ENCODE measurements at places on chromosomes 7 and 10. TPM values are rescaled to one million over a fixed set of nuclear protein-coding genes. Genes with fewer than 3 reads are reported as not detected.

Gene CYP3A4
- 3,180 TPM for total RNA-seq

- no peak overlapping the region for H3K27ac ChIP-seq
- H3K27me3 ChIP-seq, result no peaks in the 10 kb centered on the region
- DNase-seq, result no peak
- no peak overlapping the region for H3K4me3 ChIP-seq
- H3K4me1 ChIP-seq, result no peaks in the 10 kb centered on the region
- no peaks in the 10 kb centered on the region for H3K36me3 ChIP-seq
Observed at GRCh38 chr10:23405540-23405939, 33.3 kb upstream of the OTUD1 start.

GRCh38 chr7:148698007-148698396 is 701 bp upstream of the CUL1 start:
- no peaks in the 10 kb centered on the region for H3K4me1 ChIP-seq
- peak overlapping the region; percentile 96 for H3K4me3 ChIP-seq
- no peak for DNase-seq

GRCh38 chr7:4023502-4023901 is 658.6 kb upstream of the FOXK1 start:
- no peaks in the 10 kb centered on the region for H3K36me3 ChIP-seq
- no peak overlapping the region for H3K27ac ChIP-seq
- no peaks in the 10 kb centered on the region for H3K4me1 ChIP-seq

DNA sequence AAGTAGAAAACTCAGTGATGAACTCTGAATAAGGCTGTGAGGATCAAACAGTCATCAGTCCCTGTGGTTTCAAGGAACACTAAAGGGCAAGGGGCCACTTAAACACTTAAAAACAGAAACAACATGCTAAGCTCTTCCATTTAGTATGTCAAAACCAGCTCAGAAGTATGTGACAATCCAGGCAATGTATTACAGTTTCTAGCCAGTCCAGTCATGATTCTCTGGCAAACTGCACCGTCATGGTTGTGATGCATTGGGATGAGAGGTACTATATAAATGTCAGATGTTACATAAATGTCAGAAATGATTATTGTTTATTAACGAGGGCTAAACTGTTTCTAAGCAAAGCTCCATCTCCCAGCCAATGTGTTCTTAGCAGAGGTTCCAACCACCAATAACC is 4.7 kb upstream of the CREB5 start:
- H3K4me1 ChIP-seq, result peaks cover 17% of the 10 kb centered on the region
- DNase-seq, result no peak
- no peaks in the 10 kb centered on the region for H3K36me3 ChIP-seq
- H3K4me3 ChIP-seq, result no peak overlapping the region
- H3K27me3 ChIP-seq, result no peaks in the 10 kb centered on the region

Gene RPS24
- total RNA-seq, result 1,109 TPM

GRCh38 chr7:584122-584465 is 64.4 kb upstream of the PDGFA start:
- no peaks in the 10 kb centered on the region for H3K36me3 ChIP-seq
- no peak overlapping the region for H3K27ac ChIP-seq
- DNase-seq, result peak; percentile 81
- no peaks in the 10 kb centered on the region for H3K4me1 ChIP-seq
- peak overlapping the region; percentile 24 for H3K4me3 ChIP-seq
- H3K27me3 ChIP-seq, result no peaks in the 10 kb centered on the region

DNA sequence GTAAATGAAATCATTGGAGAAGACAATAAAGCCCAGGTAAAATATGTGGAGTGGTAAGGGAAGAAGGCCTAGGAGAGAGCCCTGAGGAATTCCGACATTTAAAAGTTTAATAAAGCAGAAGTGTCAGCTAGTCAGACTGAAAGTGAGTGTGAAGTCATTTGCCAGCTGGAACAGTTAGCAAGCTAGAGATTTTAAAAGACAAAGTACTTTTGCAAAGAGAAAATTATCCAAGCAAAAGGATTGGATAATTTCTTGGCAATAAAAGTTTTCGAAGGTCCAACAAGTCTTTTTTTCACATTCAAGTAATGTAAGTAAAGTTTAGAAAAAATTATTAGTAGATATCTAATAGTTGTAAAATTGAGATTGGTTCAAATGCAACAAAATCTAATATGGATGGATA is 27.1 kb upstream of the SEMA3C start:
- H3K27ac ChIP-seq, result no peak overlapping the region
- no peaks in the 10 kb centered on the region for H3K27me3 ChIP-seq
- H3K36me3 ChIP-seq, result no peaks in the 10 kb centered on the region
- DNase-seq, result no peak
- H3K4me3 ChIP-seq, result no peak overlapping the region

GRCh38 chr10:11721806-11722205 is 20.4 kb upstream of the ECHDC3 start:
- H3K4me3 ChIP-seq, result no peak overlapping the region
- no peak for DNase-seq
- no peaks in the 10 kb centered on the region for H3K4me1 ChIP-seq
- H3K27me3 ChIP-seq, result no peaks in the 10 kb centered on the region

GRCh38 chr10:83283151-83283550 is 856.2 kb upstream of the GHITM start:
- DNase-seq, result no peak
- no peak overlapping the region for H3K27ac ChIP-seq
- no peaks in the 10 kb centered on the region for H3K4me1 ChIP-seq
- no peaks in the 10 kb centered on the region for H3K36me3 ChIP-seq

- H3K27ac ChIP-seq, result no peak overlapping the region
- DNase-seq, result no peak
Observed at GRCh38 chr7:44284881-44285541, 40.4 kb downstream of the CAMK2B start.

Gene WEE2
- not detected for total RNA-seq

GRCh38 chr10:11424456-11425295 is 186.8 kb downstream of the USP6NL start:
- H3K27me3 ChIP-seq, result no peaks in the 10 kb centered on the region
- no peaks in the 10 kb centered on the region for H3K4me1 ChIP-seq
- no peak overlapping the region for H3K27ac ChIP-seq

GRCh38 chr10:99344715-99345114 is 15.6 kb downstream of the CNNM1 start:
- H3K27me3 ChIP-seq, result no peaks in the 10 kb centered on the region
- H3K36me3 ChIP-seq, result no peaks in the 10 kb centered on the region
- no peaks in the 10 kb centered on the region for H3K4me1 ChIP-seq
- H3K27ac ChIP-seq, result no peak overlapping the region

GRCh38 chr7:320297-320696 is 30.3 kb downstream of the FOXL3 start:
- DNase-seq, result no peak
- peaks cover 5% of the 10 kb centered on the region for H3K4me1 ChIP-seq
- no peaks in the 10 kb centered on the region for H3K27me3 ChIP-seq
- H3K36me3 ChIP-seq, result no peaks in the 10 kb centered on the region
- peak overlapping the region; percentile 88 for H3K27ac ChIP-seq

Gene UROS
- 57.8 TPM for total RNA-seq

GRCh38 chr10:63554657-63555056 is 33.5 kb downstream of the REEP3 start:
- H3K27ac ChIP-seq, result no peak overlapping the region
- H3K27me3 ChIP-seq, result no peaks in the 10 kb centered on the region
- no peak for DNase-seq
- no peak overlapping the region for H3K4me3 ChIP-seq
- no peaks in the 10 kb centered on the region for H3K4me1 ChIP-seq

Gene PILRA
- 5.8 TPM for total RNA-seq

DNA sequence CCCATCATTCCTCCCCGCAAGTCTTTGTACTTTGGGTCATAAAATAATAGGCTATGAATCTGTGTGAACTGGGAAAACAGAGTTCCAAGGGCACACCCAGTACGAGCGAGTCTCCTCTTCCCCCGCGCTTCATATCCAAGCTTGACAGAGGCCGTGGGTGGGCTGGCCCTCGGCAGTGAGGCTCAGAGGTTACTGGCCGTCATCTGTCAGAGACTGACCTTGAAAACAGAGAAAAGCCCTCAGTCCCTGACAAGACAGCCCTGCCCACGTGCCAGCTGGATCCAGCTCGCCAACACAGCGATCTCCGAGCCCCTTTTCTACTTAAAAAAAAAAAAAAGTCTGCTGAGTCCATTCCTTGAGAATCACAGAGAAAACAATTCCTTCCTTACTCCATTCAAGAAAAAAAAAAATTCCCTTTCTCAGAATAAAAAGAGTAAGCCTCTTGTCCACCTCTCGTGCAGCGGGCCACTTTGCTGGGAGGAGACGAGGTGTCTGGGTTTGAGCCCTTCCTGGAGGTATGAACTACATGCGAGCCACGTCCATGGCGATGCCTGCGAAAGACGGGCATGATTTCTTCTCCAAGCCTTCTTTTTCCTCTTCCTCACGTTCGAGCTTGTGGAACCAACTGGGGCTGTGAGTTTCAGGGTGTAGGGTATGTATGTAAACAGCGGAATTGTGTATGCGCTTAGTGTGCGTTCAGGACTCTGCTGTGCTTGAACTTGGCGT is 744 bp upstream of the BICC1 start:
- H3K4me3 ChIP-seq, result peak overlapping the region; percentile 63
- H3K36me3 ChIP-seq, result no peaks in the 10 kb centered on the region
- peak overlapping the region; percentile 53 for H3K27ac ChIP-seq
- H3K4me1 ChIP-seq, result no peaks in the 10 kb centered on the region

Gene ADCYAP1R1
- total RNA-seq, result 0.27 TPM

DNA sequence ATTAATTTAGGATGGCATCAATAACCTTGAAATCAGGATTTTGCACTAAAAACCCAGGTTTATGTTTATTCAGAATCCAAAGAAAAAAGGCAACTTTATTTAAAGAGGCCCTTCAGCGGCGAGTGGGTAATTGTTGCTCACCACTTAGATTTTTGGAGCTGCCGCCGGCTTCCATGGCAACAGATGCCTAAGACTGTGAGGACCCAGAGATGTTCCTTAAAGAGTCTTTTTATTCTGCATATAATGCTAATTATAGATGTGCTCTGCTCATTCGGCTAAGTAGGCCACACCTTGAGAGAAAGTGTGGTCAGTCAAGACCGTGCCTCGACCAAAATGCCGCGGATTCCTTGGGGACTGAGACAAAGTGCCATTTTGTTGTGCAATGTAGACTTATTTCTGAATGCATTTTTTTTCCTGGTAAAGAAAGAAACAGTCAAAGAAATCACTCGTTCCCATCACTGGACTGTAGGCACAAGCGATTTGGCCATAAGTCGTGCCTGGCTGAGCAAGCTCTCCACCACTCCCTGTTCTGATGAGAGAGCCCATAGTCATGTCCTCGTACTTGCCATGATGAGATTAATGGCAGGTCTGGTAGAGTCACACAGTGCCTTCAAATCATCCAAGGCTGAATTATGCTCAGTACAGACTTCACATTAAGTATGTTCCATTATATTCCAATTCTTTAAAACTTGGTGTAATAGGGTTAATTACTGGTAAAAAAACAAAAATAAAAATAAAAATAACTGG is 21.4 kb upstream of the MGMT start:
- no peaks in the 10 kb centered on the region for H3K36me3 ChIP-seq
- H3K4me1 ChIP-seq, result no peaks in the 10 kb centered on the region
- DNase-seq, result no peak
- no peak overlapping the region for H3K27ac ChIP-seq
- H3K4me3 ChIP-seq, result no peak overlapping the region

Gene PNLIP
- total RNA-seq, result not detected

Gene EN2
- not detected for total RNA-seq

DNA sequence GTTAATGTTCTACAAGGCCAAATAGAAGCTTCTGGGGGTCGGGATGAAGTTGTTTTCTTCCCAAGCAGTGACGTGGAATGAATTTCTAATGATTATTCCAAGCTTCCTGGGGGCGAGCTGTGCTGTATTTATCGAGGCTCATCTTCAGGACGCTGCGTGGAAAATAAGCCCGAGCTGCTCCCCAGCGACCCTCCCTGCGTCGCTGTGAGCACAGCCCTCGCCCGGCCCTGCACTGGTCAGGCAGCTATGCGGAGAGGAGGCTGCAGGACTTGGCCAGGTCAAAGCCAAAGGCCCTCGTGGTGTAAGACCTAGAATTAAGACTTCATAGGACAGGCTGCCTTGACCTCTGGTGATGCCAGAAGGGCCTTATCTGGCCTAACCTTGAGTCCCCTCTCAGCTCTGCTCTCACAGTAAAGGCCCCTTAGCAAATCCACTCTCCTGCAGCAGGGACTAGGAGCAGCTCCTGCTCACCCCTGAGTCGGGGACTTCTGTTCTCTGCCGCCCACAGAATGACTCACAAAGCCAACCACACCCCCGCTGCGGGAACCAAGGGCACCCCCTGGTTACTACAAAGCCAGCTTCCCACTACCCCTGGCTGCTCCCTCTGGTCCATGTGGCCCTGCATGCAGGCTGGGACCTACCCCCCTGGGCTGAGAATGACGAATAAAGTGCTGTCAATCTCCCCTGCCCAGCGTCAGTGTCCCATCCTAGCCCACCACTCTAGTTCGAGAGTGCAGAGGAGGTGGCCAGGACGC is 501.6 kb downstream of the TCERG1L start:
- no peaks in the 10 kb centered on the region for H3K36me3 ChIP-seq
- no peaks in the 10 kb centered on the region for H3K4me1 ChIP-seq
- DNase-seq, result no peak
- H3K27me3 ChIP-seq, result no peaks in the 10 kb centered on the region

Gene ABCF2
- 20.7 TPM for total RNA-seq

Gene TCAF1
- total RNA-seq, result 26.5 TPM

DNA sequence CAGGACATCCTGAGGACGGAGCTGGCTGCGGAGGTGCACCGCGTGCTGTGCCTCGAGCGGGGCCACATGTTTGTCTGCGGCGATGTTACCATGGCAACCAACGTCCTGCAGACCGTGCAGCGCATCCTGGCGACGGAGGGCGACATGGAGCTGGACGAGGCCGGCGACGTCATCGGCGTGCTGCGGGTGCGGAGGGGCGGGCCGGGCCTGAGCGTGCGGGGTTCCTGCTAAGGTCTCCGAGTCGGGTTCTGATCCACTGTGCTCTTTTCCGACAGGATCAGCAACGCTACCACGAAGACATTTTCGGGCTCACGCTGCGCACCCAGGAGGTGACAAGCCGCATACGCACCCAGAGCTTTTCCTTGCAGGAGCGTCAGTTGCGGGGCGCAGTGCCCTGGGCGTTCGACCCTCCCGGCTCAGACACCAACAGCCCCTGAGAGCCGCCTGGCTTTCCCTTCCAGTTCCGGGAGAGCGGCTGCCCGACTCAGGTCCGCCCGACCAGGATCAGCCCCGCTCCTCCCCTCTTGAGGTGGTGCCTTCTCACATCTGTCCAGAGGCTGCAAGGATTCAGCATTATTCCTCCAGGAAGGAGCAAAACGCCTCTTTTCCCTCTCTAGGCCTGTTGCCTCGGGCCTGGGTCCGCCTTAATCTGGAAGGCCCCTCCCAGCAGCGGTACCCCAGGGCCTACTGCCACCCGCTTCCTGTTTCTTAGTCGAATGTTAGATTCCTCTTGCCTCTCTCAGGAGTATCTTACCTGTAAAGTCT is 10.4 kb downstream of the ATG9B start:
- peak overlapping the region; percentile 79 for H3K27ac ChIP-seq
- peaks cover 39% of the 10 kb centered on the region for H3K4me1 ChIP-seq
- no peaks in the 10 kb centered on the region for H3K36me3 ChIP-seq
- peak overlapping the region; percentile 46 for H3K4me3 ChIP-seq
- peak; percentile 95 for DNase-seq

- no peaks in the 10 kb centered on the region for H3K27me3 ChIP-seq
- H3K36me3 ChIP-seq, result no peaks in the 10 kb centered on the region
- peak; percentile 82 for DNase-seq
- H3K27ac ChIP-seq, result no peak overlapping the region
- H3K4me1 ChIP-seq, result no peaks in the 10 kb centered on the region
Observed at GRCh38 chr10:128035557-128035973, 90.7 kb downstream of the MKI67 start.

Gene LRRTM3
- not detected for total RNA-seq
